Activated naive CD4-positive, alpha-beta T cell treated with anti-CD3 and anti-CD28 coated beads, Interleukin-2, amount 50 U/mL, for 16 hours (primary cell): ENCODE measurements at places on chromosomes 16 and 17.

- DNase-seq: no peak
These were observed 194.0 kb downstream of the KATNIP start for GRCh38 chr16:27743963-27744362.

- peak; percentile 27 for DNase-seq
These were observed 678 bp downstream of the CDR2L start for GRCh38 chr17:74987909-74988711.

- DNase-seq: no peak
These were observed 206.0 kb downstream of the IRX3 start for GRCh38 chr16:54080524-54081008.

- DNase-seq: no peak
These were observed 10.9 kb upstream of the SP2 start for GRCh38 chr17:47884905-47885730.

- no peak for DNase-seq
These were observed 38.9 kb downstream of the ZNF207 start for GRCh38 chr17:32388613-32389459.

DNA sequence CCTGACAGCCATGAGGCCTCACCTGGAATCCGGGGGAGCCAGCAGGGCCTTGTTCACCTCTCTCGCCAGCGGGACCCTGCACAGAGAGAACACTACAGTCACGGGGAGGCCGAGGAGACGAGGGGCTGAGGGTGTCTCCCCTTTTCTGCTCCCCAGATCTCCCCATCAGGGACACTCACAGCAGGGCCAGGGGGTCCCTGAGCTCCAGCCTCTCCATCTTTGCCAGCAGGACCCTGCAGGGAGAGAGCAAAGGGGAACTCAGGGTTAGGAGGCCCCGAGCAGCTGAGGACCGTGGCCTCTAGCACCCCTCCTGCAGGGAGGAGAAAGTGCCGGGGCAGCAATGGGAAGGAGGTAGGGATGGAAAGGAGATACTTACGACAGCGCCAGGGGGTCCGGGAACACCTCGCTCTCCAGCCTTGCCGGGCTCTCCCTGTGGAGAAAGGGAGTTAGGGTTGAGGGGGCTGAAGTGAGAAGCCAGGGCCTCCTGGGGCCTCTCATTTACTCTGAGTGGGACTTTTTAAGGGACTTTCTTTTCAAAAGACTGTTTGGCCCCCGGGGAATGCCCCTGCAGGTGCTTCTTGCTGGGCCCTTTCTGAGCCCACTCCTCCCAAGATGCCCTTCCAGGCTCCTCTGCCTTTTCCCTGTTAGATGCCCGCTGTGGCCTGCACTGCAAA lies 8.7 kb downstream of the COL1A1 start:
- no peak for DNase-seq

GRCh38 chr16:68460067-68460466 lies 11.8 kb upstream of the SMPD3 start:
- no peak for DNase-seq
